ENCODE measurements at places on chromosomes 4 and X.
A peak's percentile ranks its signal among the peaks of the same experiment; 100 is the strongest.

GRCh38 chr4:103372002-103372558 lies 173.9 kb upstream of the CENPE start:
- DNase-seq = no peak

GRCh38 chr4:7967063-7967440 lies 27.4 kb upstream of the AFAP1 start:
- no peak for DNase-seq

- DNase-seq = no peak
Measured at GRCh38 chr4:123380728-123381716, 15.6 kb upstream of the SPRY1 start.

- DNase-seq = no peak
Measured at GRCh38 chr4:128940971-128941370, 131.5 kb downstream of the JADE1 start.

DNA sequence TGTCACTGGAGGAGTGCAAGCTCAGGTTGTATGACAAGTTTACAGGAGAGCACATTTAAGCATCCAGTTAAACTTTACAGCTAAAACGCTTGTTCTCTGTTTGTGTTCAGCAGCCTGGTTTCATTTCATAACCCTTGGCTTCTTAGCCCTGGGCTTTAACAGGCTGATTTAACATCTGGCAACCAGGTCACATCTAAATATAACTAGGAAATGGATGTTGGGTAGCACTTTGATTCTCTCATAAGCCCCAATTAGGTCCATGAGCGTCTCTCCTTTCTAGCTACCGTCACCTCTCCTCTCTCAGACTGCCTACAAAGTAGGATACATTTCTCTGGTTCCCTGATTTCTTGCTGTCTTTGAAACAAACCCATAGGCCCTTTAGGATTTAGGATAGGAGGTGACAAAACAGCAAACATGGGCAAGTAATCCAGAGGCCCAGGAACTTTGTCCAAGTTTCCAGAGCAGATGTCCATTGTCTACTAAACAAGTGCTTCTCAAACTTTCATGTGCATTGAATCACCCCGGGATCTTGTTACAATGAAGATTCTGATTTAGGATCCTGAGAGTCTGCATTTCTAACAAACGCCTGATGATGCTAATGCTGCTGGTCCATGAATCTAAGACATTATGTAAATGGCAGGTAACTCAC lies 22.5 kb downstream of the OTUD6A start:
- DNase-seq = no peak

DNA sequence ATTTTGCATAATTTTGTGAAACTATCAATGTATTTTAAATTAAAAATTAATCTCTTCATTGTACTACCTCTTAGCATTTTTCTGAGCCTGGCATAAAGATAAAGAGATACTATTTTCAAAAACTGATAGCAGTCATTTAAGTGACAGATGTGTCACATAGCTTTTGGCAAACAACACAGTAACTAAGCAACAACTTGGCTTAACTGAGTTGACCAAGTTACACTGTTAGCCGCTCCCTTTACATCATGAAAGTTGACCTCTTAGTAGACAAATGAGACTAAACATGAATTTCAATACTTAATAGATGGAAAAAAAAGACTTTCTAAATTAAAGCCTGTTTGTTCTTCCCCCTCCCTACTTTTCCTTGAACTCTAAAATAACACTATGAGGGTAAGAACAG lies 62.0 kb downstream of the ATP8A1 start:
- DNase-seq = no peak

DNA sequence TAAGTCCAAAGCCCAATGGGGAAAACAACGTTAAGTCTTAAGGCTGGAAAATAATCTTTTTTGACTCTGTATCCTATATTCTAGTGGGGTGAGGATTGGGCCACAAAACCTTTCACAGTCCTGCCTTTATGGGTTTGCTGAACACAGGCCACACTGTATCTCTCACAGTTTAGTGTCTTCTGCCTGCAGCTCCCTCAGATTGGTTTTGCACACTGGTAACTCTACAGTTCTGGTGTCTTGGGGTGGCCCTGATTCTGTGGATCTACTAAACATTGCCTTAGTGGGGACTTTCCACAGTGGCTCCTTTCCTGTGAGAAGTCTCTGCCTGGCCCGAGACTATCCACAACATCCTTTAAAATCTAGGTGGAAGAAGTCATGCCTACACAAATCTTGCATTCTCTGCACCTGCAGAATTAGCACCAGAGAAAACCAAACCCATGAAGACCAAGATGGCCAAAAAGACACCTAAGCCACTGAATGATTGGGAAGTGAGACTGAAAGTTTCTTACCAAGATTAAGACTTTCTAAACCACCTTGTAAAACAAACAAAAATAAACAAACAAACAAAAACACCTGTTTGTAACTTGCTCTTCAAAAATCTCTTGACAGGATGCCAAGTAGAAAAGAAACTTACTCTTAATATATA lies 150.4 kb upstream of the PCDH10 start:
- no peak for DNase-seq

- no peak for DNase-seq
Measured at GRCh38 chr4:79325864-79326328, at the start of gene NAA11. TSS of gene NAA11 (minus strand) at chr4:79326061. CDS start at chr4:79325877, 184 bp downstream.

DNA sequence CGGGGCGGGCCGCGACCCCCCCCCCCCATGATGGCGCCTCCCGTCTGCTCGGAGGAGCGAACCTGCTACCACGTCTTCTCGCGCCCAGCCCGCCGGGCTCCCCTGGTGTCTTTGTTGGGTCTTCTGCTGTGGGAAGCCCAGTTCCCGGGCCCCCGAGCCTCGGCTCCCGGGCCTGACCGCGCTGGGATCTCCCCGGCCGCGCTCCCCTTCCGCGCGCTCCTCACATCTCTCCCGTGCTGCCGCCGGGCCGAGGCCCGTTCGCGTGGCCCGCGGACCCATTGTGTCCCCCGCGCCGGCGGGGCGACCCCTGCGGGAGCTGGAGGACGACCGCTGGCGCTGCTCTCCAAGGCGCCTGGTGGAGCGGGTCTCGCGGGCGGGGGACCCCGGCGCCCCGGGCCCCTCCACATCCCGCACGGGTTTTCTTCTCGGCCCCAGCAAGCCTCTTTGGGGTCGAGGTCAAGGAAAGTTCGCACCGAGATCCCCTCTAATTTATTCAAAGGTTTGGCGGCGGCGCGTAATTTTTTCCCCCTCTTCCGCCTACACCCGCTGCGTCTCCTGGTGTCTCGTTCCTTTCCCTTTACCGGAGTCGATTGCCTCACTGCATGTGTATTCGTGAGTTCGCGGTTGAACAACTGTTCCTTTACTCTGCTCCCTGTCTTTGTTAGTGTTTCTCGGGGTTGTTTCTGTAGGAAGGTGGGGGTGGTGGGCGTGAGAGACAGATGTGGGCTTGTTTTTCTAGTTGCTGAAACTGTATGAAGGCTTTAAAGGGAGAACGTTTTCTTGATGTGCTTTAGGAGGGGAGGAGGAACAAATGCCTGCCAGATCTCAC lies 770 bp downstream of the SMAD1 start:
- DNase-seq = peak; percentile 73

DNA sequence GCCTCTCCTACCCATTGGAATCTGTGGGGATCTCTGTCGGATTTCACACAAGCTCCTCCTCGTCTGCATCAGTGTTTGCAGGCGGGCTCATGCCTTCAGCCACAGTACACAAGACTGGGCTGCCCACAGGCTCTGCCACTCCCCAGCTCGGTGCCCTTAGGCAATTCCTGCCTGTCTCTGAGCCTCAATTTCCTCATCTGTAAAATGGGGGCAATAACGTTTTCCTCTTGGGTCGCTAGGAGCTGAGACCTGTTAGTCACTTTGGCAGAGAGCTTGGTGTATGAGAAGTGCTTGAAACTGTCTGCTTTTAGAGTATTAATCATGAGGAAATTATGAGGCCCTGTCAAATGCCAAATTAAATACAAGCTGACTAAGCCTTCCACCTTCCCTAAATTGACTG lies 27.6 kb upstream of the MSX1 start:
- no peak for DNase-seq

GRCh38 chr4:152976212-152976761 lies 40.2 kb downstream of the FHDC1 start:
- DNase-seq = no peak

GRCh38 chr4:52837716-52838558 lies 24.2 kb upstream of the RASL11B start:
- no peak for DNase-seq

DNA sequence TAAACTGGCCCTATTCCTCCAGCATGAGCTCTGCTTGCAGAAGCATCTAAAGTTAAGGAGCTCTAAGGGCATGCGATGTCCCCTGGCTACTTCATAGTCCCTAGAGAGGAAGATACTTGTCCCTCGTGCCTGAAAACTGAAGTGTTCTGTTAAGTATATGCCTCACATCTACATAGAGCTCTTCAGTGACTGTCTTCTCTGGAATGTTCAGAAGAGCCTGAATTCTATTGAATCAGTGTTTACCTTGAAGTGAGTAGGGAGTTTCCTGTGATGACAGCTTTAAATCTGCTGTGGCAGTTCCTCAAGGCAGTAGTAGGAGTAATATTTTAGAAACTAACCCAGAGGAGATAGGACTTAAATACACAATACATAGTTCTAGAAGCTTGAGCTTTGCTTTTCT lies 111.2 kb downstream of the ZNF518B start:
- DNase-seq = no peak

DNA sequence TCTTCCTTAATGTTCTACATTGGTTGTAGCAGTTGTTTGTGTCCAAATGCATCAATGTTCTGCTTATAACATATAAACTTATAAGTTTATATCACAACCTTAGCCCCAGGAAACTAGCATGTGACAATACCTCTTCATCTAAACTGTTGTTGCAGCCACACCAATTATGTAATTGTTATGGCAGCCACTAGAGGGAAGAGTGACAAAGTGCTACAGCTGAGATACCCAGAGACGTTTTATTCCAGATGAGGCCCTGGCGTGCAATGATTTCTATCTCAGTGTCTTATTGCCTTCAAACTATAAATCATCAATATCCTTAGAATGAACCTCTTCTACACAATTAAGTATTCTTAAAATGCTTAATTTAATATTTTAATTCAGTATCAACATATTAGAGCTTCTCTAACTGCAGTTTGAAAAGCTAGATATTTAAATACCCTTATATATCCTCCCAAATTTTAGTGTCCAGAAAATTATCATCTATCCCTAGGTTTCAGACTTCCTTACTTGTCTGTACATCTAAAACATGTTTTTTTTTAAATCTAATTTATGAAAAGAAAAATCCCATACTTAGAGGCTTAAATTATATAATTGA lies 171.6 kb downstream of the PCDH10 start:
- peak; percentile 22 for DNase-seq

GRCh38 chr4:114879916-114880669 lies 233.3 kb downstream of the NDST4 start:
- DNase-seq = no peak

DNA sequence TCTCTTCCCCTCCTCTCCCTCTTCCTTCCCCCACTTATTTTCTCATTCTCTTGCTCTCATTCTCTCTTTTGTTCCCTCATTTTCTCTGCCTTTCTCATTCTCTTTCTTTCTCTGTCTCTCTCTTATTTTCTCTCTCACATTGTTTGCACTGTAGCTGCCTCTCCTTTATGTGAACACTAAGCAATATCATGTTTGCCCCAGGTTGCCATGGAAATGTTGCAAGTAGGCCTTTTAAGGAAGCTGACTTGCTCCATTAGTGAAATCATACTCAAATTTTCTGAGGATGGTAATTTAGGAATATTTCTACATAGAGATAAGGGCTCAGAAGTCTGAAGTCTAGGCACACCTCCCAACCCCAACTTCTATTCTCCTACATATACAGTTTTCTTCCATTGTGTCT lies 130.1 kb downstream of the EDA start:
- DNase-seq = no peak

- no peak for DNase-seq
Measured at GRCh38 chr4:38188631-38189101, 228.5 kb downstream of the PTTG2 start.

DNA sequence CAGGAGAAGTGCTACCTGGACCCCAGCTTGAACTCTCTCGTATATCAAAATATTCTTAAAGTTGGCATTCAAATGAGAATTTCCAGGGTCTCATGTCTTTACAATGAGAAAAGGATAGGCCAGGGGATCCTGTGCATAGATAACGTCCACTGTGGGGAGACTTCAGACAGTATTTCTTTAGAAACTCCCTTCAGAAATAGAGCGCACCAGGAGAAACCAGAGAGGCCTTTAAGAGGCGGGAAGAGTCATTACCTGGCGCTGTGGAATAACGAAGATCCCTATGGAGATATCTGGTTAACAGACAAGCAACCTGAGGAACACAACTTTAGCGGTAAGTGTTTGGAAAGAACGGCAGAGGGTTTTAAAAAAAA lies 600 bp downstream of the RADX start:
- DNase-seq = no peak

GRCh38 chr4:17347445-17347844 lies 164.4 kb downstream of the QDPR start:
- DNase-seq = peak; percentile 47

GRCh38 chr4:7254736-7255487 lies 62.6 kb downstream of the SORCS2 start:
- peak; percentile 77 for DNase-seq

GRCh38 chrX:105816517-105816916 lies 5.8 kb upstream of the NRK start:
- DNase-seq = no peak

GRCh38 chr4:186472948-186473347 lies 82.4 kb downstream of the MTNR1A start:
- no peak for DNase-seq

DNA sequence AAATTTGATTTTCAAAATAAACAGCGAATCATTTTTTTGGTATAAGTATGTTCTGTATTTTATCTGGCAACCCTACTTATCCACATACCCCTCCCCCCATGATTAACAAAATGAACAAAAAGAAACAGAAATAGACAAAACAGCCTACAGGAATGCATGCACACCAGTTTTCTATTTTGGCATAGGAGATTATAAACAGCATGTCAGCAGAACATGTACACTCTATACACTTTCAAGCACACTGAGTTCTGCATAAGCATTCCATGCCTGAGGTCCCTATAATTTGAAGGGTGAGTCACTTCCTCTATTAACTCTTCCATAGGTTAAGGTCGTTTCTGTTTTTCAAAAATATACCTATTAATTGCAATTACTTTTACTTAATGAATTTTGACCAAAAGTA lies 28.0 kb upstream of the ZNF280C start:
- no peak for DNase-seq

Measured in GM20000 (cell line).